AG09309 (cell line): ENCODE measurements at places on chromosomes 7 and 10.

GRCh38 chr7:17599733-17600339, 301.4 kb downstream of the AHR start:
- no peak for DNase-seq

DNA sequence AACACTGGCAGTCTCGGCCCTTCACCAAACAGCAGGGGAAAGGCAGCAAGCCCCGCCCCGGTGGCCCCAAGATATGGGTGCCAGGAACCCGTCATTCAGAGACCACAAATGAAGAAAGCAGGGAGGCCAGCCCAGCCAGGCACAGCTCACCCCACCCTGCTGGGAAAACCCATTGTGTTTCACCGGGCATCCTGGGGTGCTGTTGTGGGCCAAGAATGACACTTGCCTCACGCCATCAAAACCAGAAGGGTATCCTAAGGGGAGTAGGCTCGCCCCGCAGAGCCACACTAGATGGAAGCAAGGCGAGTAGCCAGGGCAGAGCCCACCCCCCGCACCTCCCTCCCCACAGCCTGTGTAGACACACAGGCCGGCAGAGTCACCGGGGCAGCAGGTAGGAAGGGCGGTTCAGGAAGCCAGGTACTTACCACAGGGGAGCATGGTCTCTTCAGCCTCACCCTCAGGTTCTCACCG, 72.5 kb upstream of the KCNMA1 start:
- DNase-seq, result no peak

DNA sequence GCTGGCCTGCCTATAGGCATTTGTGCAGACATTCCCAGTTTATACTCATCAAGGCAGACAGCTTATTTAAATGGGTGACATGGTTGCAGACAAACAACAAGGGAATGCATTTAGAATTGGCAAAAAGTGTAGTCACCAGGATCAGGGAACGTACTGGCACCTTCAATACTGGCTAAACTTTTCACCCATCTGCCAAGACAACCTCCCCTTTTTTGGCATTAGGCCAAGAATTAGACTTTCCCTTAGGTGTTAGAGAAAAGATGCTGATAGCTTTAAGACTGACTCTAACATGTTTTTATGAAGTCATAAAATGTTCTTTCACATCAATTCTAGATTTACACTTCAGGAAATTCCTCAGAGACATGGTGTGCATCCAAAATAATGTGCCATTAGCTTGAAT, 365.9 kb downstream of the PHTF2 start:
- no peak for DNase-seq

DNA sequence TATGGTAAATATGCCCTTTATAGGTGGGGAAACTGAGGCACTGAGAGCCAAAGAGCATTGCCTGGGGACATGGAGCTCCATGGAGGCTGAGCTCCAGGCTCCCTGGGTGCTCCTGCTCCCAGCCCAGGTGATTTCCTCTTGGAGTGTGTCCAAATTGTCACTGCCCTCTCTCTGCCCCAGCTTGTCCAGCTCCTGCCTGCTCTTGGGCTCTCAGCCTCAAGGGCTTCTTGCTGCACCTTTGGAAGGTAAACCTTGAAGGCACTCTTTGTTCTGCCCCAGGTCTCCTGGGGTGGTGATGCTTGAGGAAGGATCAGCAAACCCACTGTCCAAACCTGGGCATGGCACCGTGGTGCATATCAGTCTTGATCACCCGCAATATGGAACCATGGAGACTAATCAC, 166.1 kb downstream of the RPS24 start:
- DNase-seq, result no peak

DNA sequence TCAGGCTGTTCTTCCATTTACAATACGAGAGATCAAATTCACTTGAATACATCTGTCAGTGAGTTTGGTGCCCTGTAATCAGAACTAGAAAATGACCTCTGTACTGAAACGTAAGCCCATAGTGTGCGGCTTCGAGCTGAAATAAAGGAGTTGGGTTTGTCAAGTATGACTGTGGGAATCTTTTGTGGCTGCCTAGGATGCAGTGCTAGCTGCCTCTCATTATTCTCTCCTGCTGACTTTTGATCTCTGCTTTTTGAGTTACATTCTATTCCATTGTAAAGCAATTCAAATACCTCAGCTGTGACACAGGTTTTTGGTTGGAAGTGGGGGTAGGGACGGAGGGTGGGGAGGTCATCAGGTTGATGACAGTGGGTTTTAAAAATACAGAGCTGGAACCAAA, 40.4 kb downstream of the ICA1 start:
- no peak for DNase-seq

- DNase-seq, result no peak
Observed at GRCh38 chr7:100829150-100829716, 1.9 kb upstream of the EPHB4 start.

DNA sequence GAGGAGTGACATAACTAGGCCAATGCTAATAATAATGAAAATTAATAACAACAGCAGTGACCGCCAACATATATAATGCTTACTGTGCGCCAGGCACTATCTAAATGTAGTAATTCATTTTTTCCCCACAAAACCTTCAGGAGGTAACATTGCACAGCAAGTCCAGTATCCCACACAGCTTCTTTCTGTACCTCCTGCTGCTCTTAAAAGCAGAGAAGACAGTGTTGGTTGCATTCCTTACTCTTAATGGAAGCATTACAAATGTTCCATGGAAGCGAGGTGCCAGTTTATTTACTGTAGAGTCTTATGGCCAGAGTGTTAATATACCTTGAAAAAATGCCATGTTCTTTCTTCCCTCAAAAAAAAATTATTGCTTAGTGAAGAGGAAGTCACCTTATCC, 168.2 kb downstream of the LRRC4 start:
- no peak for DNase-seq
